Stimulated activated effector memory CD8-positive, alpha-beta T cell treated with anti-CD3 and anti-CD28 coated beads, Interleukin-12 subunit alpha, Interleukin-12 subunit beta, amount 100 ng/mL, for 72 hours (primary cell): ENCODE measurements at places on chromosomes 2 and 18.
A peak's percentile ranks its signal among the peaks of the same experiment; 100 is the strongest.

- DNase-seq: no peak
These were observed 27.4 kb downstream of the MARCHF4 start for GRCh38 chr2:216344950-216345300.

DNA sequence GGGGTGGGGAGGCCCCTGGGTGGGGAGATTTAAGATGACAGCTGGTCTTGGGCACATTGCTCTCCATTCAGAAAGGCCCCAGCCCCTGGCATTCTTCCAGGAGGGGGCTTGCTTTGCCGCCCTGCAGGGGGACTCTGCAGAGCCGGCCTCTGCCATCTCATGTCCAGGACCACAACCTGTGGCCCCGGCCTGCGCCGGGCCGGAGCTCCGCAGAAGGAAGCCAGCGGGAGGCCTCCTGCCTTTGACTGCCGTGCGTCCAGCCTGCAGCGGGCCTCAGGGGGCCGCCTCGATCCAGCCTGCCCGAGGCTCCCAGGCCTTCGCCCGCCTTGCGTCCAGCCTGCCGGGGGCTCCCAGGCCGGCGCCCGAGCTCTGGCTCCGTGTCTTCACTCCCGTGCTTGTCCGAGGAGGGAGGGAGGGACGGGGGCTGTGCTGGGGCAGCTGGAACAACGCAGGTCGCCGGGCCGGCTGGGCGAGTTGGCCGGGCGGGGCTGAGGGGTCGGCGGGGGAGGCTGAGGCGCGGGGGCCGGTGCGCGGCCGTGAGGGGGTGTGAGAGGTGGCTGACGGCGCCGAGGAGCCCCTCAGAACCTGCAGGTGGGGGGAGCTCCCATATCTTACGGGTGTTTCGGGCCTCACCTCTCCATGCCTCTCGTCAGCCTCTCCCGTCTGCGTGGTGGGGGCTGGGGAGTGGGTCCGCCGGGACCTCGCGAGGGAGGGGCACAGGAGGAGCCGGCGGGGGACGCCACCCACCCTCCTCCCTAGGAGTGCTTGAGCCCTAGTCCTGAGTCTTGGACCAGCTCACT, 20.4 kb downstream of the GPC1 start:
- no peak for DNase-seq

- no peak for DNase-seq
These were observed 40.0 kb upstream of the AGPS start for GRCh38 chr2:177352441-177353186.

DNA sequence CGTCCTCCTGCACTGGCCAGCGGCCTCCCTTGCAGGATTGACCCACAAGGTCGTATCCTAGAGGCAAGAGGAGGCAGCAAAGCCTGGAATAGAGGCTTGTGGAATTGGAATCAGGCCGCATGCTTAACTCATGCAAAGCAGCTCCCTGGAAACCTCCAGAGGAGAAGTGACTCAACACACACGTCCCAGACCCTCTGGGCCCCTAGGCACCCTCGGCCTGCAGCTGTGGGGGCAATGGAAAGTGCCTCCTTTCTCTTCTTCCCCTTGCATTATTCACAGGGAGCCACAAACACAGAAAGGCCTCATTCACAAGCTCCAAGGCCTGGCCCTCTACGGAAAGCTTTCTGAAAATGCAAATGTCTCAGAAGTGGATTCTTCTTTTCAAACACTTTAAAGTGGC, 19.6 kb downstream of the SPATA3 start:
- DNase-seq: no peak

DNA sequence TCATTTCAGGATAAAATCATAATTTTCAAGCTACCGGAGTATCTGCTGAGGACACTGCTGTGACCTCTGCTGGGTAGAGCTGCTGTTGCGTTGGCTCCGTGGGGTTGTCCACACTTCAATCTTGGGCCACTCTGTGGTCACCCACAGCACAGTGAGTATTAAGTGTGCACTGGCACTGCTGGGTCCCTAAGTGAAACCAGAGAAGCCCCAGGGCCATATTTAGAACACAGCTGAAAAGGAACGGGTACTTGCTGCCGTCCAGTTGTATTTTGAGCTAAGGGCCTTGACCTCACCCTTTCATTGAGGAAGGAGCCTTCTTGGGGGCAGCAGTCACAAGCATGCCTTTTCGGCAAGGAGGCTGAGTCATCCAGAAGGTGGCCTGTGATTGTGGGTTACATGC, 10.1 kb downstream of the SLC9A4 start:
- no peak for DNase-seq

DNA sequence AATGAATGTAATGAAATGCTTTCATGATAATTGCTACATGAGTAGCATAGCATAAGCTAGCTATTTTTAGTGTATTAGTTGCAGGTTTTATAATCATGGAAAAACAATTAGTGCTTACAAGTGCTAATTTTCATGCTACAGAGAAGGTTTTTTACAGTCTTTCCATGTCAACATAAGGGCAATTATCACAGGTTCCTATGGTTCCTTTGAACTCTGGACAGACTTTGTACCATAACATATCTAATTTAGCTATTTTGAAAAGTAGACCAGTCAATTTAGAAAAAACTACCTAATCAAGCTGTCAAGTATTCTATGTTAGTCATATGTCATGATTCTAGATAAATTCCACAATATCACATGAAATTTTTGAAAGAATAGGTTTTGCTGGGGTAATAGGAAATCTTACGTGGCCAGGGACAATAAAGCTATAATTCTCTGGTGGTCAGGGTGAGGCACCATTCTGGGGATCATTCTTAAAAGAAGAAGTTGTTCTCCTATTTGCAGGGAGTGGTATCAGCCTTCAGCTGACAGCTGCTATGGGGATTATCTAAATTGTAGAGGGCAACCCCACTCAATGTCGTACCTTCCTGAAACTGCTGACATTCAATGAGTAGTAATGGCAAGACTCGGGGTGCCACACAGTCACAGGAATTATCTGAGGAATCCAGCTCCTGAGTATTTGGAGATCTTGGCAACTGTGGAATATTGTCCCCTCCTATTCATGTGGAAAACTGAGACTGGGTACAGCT, 724.0 kb upstream of the LINC00305 start:
- DNase-seq: no peak

DNA sequence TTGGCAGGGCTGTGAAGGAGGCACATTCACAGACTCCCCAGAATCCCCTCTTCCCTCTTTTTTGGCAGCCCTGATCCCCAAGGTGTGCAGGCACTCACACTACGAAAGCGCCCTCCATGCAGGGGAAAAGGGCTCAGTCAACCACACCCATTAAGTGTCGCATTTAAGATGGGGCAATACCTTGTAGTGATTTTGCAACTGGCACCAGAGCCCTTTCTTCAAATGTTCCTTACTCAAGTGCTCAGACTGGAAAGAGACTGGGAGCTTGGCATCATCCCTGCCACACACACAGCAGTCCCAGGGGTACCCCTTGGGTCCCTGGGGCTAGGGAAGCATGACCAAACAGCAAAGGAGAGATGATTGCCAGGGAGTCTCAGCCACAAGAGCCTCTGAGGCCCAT, 190.1 kb downstream of the HAUS1 start:
- DNase-seq: no peak

- DNase-seq: no peak
These were observed 33.5 kb upstream of the RAB27B start for GRCh38 chr18:54794823-54795222.

DNA sequence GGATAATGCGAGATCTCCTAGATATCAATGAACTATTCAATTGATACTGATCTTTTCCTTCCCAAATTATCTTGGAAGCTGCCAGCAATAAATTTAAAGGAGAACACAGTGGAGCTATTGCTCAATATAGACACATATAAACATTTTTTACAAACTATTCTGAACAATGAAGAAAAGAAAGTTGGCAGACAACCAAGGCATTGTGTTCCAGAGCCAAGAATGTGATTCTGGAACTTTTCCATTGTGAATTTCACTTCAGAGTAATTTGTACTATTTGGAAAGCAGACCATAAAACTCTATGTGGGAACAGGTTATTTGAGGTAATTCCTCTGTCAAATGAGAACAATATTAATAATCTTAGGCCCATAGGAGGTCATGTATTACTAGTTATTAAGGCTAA, 588.2 kb downstream of the IRS1 start:
- no peak for DNase-seq

- DNase-seq: no peak
These were observed 51.9 kb downstream of the MAIP1 start for GRCh38 chr2:200007306-200007705.

GRCh38 chr2:58594175-58594574, 353.1 kb upstream of the FANCL start:
- DNase-seq: no peak

- DNase-seq: no peak
These were observed 82.3 kb upstream of the XPO1 start for GRCh38 chr2:61620244-61621159.

- no peak for DNase-seq
These were observed 162.3 kb upstream of the ZEB2 start for GRCh38 chr2:144682248-144682647.

DNA sequence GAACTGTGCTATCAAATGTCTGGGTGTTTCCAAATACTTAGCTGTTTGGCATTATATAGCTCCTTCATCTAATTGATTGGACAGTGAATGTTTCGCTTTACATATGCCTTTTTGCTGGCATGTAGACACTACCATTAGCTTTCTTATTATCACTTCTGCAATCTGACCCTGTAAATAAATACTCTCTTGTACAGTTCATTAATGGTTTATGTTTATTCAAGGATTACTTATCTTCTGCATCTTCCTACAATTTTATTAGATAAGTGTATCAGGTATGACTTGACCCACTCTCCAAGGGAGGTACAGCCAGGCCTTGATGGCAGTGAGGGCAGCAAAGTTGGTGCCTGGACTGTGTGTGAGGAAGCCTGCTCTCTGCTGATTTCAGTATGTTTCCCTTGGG, 614.1 kb upstream of the SETBP1 start:
- DNase-seq: no peak

DNA sequence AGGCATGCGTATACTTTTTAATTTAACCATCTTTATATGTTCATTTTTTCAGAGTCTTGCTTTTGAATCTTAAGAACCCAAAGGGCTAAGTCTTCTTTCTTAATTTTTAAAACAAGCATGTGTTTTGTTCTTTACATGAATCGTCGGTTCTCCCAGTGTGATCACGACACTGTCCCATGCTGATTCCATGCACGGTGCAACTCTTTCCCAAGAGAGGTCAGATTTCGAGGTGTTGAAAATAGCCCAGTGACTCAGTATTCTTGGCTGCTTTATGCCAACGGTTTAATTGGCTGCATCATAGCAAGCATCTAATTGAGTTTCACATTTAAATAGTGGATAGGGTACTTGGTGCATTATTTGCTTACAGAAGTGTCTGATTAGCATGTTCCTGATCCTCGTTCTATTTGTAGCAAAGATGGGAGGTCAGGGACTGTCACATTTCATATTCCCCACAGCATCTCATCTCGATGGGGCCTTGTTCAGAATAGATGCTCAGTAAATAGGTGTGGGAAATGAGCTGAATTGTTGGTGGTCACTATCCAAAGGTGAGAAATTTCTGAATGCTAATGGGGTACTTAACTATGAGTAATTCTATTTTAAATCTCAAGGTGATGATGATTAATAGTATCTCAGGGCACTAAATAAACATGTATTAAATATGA, 2.8 kb downstream of the NPAS2 start:
- DNase-seq: no peak

DNA sequence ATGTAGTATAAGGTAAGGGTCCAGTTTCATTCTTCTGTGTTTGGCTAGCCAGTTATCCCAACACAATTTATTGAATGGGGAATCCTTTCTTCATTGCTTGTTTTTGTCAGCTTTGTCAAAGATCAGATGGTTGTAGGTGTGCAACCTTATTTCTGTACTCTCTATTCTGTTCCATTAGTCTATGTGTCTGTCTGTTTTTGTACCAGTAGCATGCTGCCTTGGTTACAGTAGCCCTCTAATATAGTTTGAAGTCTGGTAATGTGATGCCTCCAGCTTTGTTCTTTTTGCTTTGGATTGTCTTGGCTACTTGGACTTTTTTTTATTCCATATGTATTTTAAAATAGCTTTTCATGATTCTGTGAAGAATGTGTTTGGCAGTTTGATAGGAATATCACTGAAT, 222.1 kb downstream of the XIRP2 start:
- no peak for DNase-seq

- DNase-seq: peak; percentile 38
These were observed 34.0 kb downstream of the LOXHD1 start for GRCh38 chr18:46622999-46623398.

GRCh38 chr18:7974200-7974874, 407.2 kb downstream of the PTPRM start:
- no peak for DNase-seq

GRCh38 chr2:62999905-63000304, 50.7 kb upstream of the OTX1 start:
- DNase-seq: no peak

GRCh38 chr2:74524955-74525716, 895 bp downstream of the DQX1 start:
- no peak for DNase-seq

GRCh38 chr2:217431577-217432269, 571.1 kb downstream of the TNS1 start:
- no peak for DNase-seq

DNA sequence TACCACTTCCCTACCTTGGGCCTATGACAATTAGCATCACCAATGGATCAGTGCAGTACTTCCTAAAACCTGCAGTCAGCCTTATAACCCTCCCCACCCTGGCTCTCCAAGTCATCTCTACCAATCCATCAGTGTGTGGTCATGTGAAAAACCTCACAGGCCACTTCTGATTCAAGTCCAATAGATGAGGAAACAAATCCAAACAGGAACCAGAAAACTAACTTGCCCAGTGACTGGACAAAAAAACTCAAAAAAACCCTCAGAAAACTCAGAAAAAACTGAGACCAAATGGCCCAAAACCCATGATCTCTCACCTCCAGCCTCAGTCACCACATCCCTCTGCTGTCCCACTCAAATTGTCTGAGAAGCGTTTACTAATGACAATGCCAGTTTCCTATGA, 43.3 kb downstream of the TGFA start:
- no peak for DNase-seq

DNA sequence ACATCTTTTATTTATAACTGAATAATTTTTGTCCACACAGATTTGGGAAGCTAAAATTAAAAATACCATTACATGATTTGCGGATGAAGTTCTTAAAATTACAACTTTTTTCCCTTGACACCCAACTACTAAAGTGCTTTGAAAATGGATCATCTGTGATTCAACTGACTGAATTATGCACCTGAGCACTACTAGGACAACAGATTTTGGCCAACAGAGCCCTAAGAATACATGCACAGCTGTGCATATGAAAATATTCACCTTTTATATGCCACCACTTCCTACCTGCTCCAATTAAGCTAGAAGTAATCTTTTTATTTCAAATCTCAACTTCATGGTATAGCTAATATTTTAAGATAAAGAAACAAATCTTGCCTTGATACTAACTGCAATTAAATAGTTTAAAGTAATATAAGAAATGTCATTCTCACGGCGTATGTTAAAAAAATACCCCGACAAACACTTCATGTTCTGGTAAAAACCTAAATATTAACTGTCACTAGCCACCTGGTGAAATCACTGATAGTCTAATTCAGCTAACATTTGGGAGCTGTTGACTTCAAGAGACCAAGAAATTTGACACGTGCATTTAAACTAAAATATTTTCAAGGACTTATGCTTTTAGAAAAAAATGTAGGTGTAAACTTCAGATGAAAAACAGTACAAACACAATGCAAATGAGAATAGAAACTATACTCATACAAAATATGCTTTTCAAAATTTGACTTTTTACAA, 153.7 kb downstream of the SRBD1 start:
- no peak for DNase-seq

- DNase-seq: no peak
These were observed 40.4 kb upstream of the GATA6 start for GRCh38 chr18:22128954-22129353.
